ENCODE measurements at places on chromosomes 12 and 14. TPM values are rescaled to one million over a fixed set of nuclear protein-coding genes. Genes with fewer than 3 reads are reported as not detected.

Gene PRICKLE1
- 2.9 TPM for total RNA-seq

Gene TMEM63C
- total RNA-seq, result not detected

Gene BDKRB2
- 9.5 TPM for total RNA-seq

Gene TMTC2
- 0.84 TPM for total RNA-seq

Gene NKX2-1
- total RNA-seq, result not detected

Gene NGB
- not detected for total RNA-seq

Gene KRT75
- not detected for total RNA-seq

Gene FBXO34
- 13.6 TPM for total RNA-seq

Gene PTPRO
- 0.15 TPM for total RNA-seq

Gene PTGDR
- not detected for total RNA-seq

Gene BICDL1
- under 0.01 TPM for total RNA-seq

Data from bronchus fibroblast of lung (primary cell).